ENCODE measurements at places on chromosomes 13 and 19. TPM values are rescaled to one million over a fixed set of nuclear protein-coding genes. Genes with fewer than 3 reads are reported as not detected.

TPTE2 gene
- not detected for total RNA-seq

HCST gene
- total RNA-seq: 6.1 TPM

COL4A1 gene
- total RNA-seq: 65.3 TPM

NAPSA gene
- total RNA-seq: 0.55 TPM

SIAH3 gene
- not detected for total RNA-seq

AMER2 gene
- not detected for total RNA-seq

KIR2DL4 gene
- total RNA-seq: 0.49 TPM

OR7D2 gene
- total RNA-seq: not detected

IFNL2 gene
- total RNA-seq: not detected

C19orf85 gene
- total RNA-seq: not detected

CBY2 gene
- not detected for total RNA-seq

MEIS3 gene
- total RNA-seq: 2.7 TPM

RFX1 gene
- 12.0 TPM for total RNA-seq

CD33 gene
- total RNA-seq: 2.9 TPM

ZNF600 gene
- total RNA-seq: 12.0 TPM

FREM2 gene
- total RNA-seq: 0.98 TPM

PNMA8A gene
- 1.1 TPM for total RNA-seq

BICRA gene
- total RNA-seq: 16.8 TPM

RASIP1 gene
- 2.8 TPM for total RNA-seq

GGN gene
- 0.37 TPM for total RNA-seq

NCAN gene
- not detected for total RNA-seq

LILRB3 gene
- 3.5 TPM for total RNA-seq

NLRP5 gene
- total RNA-seq: not detected

KIR3DL2 gene
- total RNA-seq: 0.15 TPM

OR4F17 gene
- total RNA-seq: not detected

SULT2B1 gene
- 0.87 TPM for total RNA-seq

KISS1R gene
- not detected for total RNA-seq

FBXO27 gene
- total RNA-seq: 2.8 TPM

ZNF20 gene
- 6.2 TPM for total RNA-seq

ELSPBP1 gene
- not detected for total RNA-seq

TGDS gene
- 7.8 TPM for total RNA-seq

ATXN8OS gene
- total RNA-seq: not detected

SGCG gene
- total RNA-seq: 0.36 TPM

SIGLEC5 gene
- total RNA-seq: not detected

PSG1 gene
- total RNA-seq: not detected

PROZ gene
- total RNA-seq: not detected

OXGR1 gene
- 2.3 TPM for total RNA-seq

CEACAM4 gene
- total RNA-seq: 0.24 TPM

SERP2 gene
- 6.4 TPM for total RNA-seq

Data from left colon (tissue), 2 donors.